Activated CD8-positive, alpha-beta T cell treated with anti-CD3 and anti-CD28 coated beads for 36 hours (primary cell): ENCODE measurements at places on chromosomes 2 and 18. TPM values are rescaled to one million over a fixed set of nuclear protein-coding genes. Genes with fewer than 3 reads are reported as not detected.

Gene STK17B
- total RNA-seq, result 237 TPM

Gene SLC5A7
- not detected for total RNA-seq

Gene SH3RF3
- 2.3 TPM for total RNA-seq

Gene M1AP
- not detected for total RNA-seq

Gene GAREM2
- total RNA-seq, result 2.7 TPM

GRCh38 chr2:68426848-68427579, 40.1 kb downstream of the FBXO48 start:
- no peak overlapping the region for H3K4me3 ChIP-seq
- H3K27me3 ChIP-seq, result no peaks in the 10 kb centered on the region
- H3K36me3 ChIP-seq, result no peaks in the 10 kb centered on the region
- H3K27ac ChIP-seq, result peak overlapping the region; percentile 83
- H3K4me1 ChIP-seq, result peaks cover 11% of the 10 kb centered on the region

DNA sequence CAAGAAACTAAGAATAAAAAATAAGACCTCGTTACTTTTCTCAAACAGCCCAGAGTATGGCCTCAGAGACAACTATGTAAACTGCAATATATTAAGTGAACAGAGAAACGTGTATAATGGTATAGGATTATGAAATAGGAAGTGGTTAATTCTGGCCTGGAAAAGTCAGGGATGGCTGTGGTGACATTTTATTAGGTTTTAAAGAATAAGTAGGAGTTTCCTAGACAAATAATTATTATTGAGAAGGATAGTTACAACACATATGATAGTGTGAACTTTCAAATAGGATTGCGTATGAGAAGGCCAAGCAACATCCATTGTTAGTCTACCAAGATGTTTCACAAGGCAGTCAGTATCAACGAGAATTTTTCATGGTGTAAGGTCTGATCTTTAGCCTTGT, 244.1 kb downstream of the LPIN1 start:
- no peak overlapping the region for H3K27ac ChIP-seq
- H3K36me3 ChIP-seq, result no peaks in the 10 kb centered on the region
- H3K4me1 ChIP-seq, result no peaks in the 10 kb centered on the region
- DNase-seq, result no peak

GRCh38 chr18:8426401-8426800, 182.8 kb upstream of the RAB12 start:
- H3K4me1 ChIP-seq, result no peaks in the 10 kb centered on the region
- H3K4me3 ChIP-seq, result no peak overlapping the region
- no peaks in the 10 kb centered on the region for H3K27me3 ChIP-seq
- H3K27ac ChIP-seq, result no peak overlapping the region
- no peaks in the 10 kb centered on the region for H3K36me3 ChIP-seq

DNA sequence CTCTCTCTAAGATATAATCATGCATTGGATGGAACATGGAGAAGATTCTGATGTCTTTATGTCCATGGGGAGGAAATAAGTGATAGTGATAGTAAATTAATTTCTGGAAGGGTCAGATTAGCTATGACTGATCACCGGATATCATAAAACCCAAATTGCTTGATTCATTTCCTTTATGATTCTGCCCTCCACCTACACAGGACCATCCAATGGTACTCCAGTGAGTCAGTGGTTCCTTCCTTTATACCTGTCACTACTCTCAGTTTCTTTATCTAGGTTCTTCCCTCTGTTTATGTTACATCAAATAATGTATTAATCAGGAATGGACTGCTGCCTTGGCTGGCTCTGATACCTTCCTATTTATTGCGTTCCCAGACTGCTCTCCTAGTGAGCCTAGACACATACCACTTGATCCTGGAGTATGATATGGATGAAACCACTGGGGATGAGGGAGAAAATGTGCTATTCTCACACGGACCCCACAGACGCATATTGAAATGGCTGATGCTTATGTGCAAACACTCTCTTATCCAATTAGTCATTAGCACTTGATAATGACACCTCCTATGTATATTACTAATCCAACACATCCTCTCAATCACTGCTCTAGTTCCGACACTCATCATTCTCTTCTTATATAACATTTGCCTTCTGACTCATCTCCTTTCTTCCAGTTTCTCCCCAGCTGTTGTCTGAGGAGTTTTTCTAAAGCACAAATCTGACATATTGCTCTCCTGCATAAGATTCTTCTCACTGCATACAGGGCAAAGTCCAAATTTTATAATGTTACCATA, 315.6 kb downstream of the INSIG2 start:
- H3K4me1 ChIP-seq, result peaks cover 11% of the 10 kb centered on the region
- H3K27ac ChIP-seq, result no peak overlapping the region
- peaks cover 17% of the 10 kb centered on the region for H3K27me3 ChIP-seq
- no peaks in the 10 kb centered on the region for H3K36me3 ChIP-seq
- peak; percentile 11 for DNase-seq

- H3K27ac ChIP-seq, result no peak overlapping the region
- no peaks in the 10 kb centered on the region for H3K27me3 ChIP-seq
- no peak for DNase-seq
- peaks cover 2% of the 10 kb centered on the region for H3K36me3 ChIP-seq
These were observed 37.1 kb downstream of the RAMP1 start for GRCh38 chr2:237896507-237896892.

DNA sequence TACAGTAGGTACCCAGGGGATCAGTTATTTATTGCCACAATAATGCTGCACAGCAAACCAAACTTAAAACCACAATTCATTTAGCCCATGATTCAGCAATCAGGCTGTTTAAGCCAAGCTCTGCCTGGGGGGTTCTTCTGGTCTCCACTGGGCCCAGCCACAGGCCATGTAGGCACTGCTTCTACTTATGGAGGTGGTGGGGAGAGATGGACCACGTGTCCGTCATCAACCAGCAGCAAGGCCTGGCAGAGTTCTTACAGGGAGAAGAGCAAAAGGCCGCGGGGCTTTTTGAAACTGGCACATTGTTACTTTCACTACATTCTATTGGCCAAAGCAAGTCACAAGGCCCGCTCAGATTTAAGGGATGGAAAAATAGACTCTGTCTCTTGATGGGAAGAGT, 76.3 kb upstream of the DAPL1 start:
- no peak overlapping the region for H3K4me3 ChIP-seq
- no peak overlapping the region for H3K27ac ChIP-seq
- peaks cover 4% of the 10 kb centered on the region for H3K27me3 ChIP-seq
- no peak for DNase-seq

- DNase-seq, result peak; percentile 84
- H3K4me3 ChIP-seq, result peak overlapping the region; percentile 82
- H3K27me3 ChIP-seq, result no peaks in the 10 kb centered on the region
- peaks cover 44% of the 10 kb centered on the region for H3K4me1 ChIP-seq
- peak overlapping the region; percentile 98 for H3K27ac ChIP-seq
These were observed 1.5 kb upstream of the NR4A2 start for GRCh38 chr2:156333951-156334495.
